Activated CD4-positive, alpha-beta T cell treated with anti-CD3 and anti-CD28 coated beads for 48 hours (primary cell): ENCODE measurements at places on chromosomes 5 and 9.

DNA sequence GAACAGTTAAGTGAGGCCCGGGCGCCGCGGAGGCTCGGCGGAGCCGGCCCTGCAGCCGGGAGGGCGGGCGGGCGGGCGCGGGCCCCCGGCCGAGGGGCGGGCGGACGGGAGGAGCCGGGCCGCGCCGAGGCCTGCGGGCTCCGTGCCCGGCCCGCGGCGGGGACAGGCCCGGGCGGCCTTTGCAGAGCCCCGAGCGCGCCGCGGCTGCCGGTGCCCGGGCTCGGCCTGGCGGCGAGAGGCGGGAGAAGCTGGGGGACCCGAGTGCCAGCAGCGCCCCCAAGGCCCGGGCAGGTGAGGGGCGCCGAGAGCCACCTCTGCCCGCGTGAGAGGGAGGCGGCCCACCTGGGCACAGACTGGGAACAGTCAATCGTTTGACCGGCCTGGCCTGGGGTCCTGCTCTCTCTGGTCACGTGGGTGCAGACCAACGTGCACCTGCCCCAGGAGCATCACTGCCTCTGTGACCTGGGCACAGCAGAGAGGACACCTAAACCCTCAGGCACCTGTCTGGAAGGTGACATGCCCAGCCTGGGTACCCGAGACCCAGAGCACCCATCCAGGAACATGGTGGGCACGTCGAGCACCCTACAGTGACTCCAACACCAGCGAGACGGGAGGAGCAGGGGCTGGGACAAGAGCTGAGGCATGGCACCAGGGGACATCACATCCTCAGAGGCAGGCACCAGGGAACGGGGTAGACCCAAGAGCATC lies 531 bp downstream of the MVB12B start:
- peak; percentile 8 for DNase-seq

GRCh38 chr9:7900541-7900940 lies 101.0 kb upstream of the DMAC1 start:
- no peak for DNase-seq

- no peak for DNase-seq
Observed at GRCh38 chr5:34008802-34009201, 952 bp upstream of the AMACR start.

- DNase-seq, result no peak
Observed at GRCh38 chr5:42131081-42131480, 206.0 kb downstream of the FBXO4 start.

GRCh38 chr5:84618262-84618661 lies 233.6 kb upstream of the EDIL3 start:
- no peak for DNase-seq
